ENCODE measurements at places on chromosomes 4 and X.

DNA sequence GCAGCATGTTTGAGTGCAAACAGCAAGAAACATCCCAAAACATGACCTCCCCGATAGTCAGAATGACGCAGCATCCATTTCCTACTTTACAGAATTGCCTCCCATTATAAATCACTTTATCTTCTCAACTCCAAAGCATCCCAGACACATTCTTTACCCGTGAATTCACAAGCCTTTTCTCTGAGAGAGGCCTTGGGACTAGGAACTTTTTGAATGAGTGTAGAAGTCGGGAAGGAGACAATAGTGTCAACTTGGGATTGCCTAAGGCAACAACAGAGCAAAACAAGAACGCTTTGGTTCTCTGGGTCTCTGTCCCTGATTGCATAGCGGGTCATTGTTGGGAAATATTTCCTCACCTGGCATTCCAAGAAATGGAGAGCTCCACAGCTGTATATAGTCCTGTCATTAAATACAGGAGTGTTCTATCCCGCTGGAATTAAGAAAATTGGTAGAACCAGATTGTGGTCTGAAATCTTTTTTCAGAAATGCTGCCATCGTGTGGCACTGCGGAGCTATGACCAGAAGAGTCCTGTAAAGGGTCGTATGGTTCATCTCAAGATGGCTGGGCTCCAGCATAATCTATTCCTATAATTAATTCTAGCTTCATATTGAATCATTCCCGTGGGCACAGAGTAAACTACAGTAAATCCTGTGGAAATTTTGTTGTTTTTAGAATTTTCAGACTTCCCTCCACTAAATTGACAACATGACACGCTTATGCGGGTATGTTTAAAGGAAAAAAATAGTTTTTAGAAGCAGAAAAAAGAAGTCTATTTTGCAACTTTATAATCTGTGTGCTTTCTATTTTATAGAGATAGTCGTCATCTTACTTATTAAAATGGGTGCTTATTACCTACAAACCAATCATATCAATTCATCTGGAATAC, 2.0 kb upstream of the SPP1 start:
- DNase-seq = peak; percentile 30

DNA sequence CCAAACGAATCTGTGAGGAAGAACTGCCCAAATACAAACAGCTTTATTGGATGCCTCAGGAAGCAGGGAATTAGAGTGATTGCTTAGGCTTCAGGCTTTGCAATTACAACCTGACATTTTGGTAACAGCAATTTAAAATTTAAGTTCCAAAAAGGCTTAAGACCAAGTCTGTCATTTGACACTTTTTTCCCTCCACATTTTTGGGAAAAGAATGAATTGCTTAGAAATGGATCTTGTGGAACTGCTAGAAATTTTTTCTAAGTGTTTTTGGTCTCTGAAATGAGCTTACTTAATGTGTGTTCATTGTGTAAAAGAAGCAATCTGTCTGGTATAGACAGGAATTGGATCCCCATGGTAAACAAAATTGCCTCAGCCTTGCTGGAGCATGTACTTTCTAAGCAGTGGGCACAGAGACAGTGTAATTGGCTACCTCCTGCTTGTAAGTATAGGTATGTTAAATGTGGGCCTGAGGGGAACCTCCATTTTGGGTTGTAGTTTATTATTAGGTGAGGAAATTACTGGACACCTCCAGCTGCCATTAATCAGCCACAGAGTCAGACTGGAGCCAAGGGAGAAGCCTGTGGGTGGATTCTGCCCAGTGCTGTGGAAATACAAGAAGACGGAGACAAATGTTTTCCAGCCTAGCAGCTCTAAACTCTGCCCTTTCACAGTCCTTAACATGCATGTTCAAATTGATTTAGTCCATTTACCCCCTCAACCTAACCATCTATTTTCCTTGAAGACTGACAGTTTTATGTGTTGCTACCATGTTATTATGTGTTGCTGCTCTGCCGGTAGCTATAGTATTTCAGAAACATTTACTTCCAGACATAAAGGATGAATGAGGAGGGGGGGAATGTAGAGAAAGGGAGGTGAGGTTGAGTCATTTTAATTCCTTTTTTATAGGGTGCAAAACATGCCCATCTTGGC, 473.0 kb downstream of the SPRY1 start:
- DNase-seq = no peak

- DNase-seq = no peak
These were observed 62.6 kb downstream of the GLRA2 start for GRCh38 chrX:14591976-14592375.

DNA sequence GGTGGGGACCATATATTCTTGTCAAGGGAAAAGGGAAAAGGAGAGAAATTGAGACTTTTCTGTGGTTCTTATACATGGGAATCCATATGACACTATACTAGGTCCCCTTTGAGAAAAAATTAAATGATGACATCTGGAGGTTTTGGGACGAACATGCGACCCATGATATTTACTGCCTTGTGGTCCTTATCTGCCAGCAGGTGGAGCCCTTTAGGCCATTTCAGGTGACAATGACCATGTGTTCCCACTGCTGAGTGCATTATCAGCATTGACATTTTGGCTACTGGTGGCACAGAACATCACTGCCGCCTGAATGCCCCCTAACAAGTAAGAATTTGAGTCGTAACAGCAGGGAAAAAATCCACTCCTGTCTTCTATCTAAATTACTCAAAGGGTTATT, 843.4 kb downstream of the FSTL5 start:
- peak; percentile 3 for DNase-seq

GRCh38 chr4:156749426-156750403, 221.9 kb downstream of the PDGFC start:
- DNase-seq = no peak

GRCh38 chrX:87661761-87662160, 144.2 kb downstream of the KLHL4 start:
- no peak for DNase-seq

GRCh38 chr4:183158062-183158461, 59.0 kb downstream of the WWC2 start:
- no peak for DNase-seq

GRCh38 chr4:84680956-84681355, 98.0 kb downstream of the CDS1 start:
- DNase-seq = no peak

- no peak for DNase-seq
These were observed 45.4 kb downstream of the PTTG2 start for GRCh38 chr4:38005637-38006036.

DNA sequence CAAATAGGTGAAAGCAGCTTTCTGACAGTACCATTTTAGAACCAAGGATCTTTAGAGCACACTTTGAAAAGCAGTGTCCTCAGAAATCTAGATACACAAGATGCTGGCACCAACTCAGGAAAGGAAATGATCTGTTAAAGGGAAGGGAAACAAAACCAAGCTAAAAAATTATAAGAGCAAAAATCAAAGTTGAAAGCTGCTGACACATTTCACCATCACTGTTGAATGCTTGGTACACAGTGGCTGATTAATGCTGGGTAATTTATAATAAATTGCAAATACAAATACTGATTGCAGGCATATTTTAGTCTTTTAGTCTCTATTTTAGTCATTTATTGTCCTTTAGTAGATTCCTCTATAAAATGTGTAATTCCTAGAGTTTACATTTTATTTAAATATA, 1540.1 kb upstream of the PCDH10 start:
- DNase-seq = no peak

DNA sequence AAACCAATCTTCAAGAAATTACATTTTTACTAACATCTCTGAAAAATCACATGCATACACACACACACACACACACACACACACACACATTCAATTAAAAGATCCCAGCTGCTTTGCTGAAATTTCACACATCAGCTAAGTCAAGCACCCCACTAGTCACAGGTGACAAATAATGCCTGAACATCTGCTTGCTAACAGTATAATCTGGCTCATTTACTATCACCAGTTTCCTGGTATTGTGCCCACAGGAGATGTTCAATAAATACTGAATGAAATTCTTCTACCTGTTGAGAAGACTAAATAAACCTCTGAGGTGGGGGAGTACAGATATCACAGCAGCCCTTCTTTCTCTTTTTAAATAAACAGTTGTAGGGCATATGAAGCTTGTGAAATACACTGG, 994.0 kb downstream of the ARAP2 start:
- DNase-seq = no peak

DNA sequence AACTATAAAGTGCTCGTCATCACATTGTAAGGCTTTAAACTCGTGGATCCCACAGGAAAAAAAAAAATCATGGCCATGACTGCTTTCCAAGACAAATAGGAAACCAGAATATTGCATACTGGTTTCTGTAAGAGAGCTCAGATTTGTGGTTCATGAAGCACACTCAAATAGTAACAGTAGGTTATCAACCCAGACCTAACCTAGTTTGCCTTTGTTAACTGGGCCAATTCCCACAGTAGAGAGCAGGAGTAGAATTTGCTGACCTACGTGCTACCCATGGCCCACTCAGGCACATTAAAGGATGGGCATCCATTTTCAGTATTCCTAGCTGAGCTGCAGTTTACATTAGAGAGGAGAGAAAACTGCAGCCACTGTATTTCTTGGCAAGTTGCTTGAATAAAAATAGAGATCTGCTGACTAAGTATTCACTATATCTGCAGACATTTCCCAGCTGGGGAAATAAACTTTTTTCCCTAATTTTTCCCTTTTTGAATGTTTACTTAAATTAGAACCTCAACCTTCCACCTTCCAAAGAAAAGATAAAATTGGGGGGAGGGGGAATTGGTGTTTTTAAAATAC, 218.5 kb downstream of the SPANXN3 start:
- DNase-seq = no peak

GRCh38 chr4:17556498-17556897, 20.5 kb upstream of the LAP3 start:
- no peak for DNase-seq

GRCh38 chr4:75071317-75071716, 138.4 kb downstream of the PARM1 start:
- no peak for DNase-seq

- DNase-seq = no peak
These were observed 393 bp downstream of the SH3KBP1 start for GRCh38 chrX:19886883-19887531.

- no peak for DNase-seq
These were observed 300.9 kb downstream of the FAM47A start for GRCh38 chrX:33831211-33831610.

DNA sequence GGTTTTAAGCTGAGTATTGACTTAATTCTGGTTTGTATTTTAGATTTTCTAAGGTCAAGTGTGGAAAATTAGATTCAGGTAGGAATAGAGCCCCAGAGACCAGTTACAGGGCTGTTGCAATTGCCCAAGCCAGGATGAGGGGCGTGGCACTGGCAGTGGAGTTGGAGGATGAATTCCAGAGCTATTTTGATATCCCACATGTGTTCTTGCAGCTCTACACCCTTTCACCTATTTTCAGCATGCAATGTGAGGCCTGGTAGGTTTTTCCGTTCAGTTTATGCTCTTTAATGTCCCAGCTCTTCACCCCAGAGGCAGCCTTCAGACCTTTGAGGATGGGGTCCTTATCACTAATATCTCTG, 17.9 kb upstream of the OGT start:
- DNase-seq = no peak

DNA sequence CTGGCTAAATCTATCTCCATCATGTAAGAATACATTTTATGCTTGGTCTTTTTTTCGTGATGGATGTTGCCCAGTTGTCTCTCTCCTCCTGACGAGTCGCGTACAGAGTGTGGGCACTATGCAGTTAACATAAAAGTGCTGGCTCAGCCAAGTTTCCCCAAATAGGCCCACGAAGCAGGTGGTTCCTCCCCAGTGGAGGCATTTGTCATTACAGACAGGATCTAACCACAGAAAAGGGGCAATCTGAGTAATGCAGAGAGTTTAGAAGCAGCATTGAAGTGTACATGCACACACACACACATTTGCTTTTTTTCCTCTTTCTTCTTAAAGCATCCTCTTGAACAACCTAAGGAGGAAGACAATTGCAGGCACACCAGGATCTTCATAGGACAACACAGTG, 188.7 kb upstream of the VCX start:
- DNase-seq = no peak

- DNase-seq = no peak
These were observed 135.5 kb downstream of the ARHGAP24 start for GRCh38 chr4:85610450-85610849.

GRCh38 chrX:154458116-154458953, at the start of gene PLXNA3:
PLXNA3 (plus strand) TSS chrX:154458281; CDS start chrX:154460184, 1,903 bp downstream.
- no peak for DNase-seq

All from NCI-H1048 (cell line).